ENCODE measurements at places on chromosomes 5 and 9. TPM values are rescaled to one million over a fixed set of nuclear protein-coding genes. Genes with fewer than 3 reads are reported as not detected.

DNA sequence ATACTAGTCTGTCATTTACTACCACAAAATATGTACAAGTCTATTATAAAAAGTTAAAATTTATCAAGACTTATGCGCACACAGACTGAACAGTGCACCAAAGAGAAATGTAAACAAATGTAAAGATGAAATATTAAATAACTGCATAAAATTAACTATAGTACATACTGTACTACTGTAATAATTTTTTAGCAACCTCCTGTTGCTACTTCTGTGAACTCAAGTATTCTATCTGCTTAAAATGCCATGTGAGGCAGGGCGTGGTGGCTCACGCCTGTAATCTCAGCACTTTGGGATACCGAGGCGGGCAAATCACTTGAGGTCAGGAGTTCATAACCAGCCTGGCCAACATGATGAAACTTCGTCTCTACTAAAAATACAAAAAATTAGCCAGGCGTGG, 13.8 kb upstream of the ISOC1 start:
- DNase-seq = no peak

The KCNIP1 gene
- total RNA-seq = 4.2 TPM

The TTC1 gene
- 42.2 TPM for total RNA-seq

- DNase-seq = no peak
These were observed 176.8 kb downstream of the ISOC1 start for GRCh38 chr5:129271308-129271707.

The EPB41L4B gene
- 5.8 TPM for total RNA-seq

The GPR150 gene
- total RNA-seq = not detected

The TENT4A gene
- 21.2 TPM for total RNA-seq

DNA sequence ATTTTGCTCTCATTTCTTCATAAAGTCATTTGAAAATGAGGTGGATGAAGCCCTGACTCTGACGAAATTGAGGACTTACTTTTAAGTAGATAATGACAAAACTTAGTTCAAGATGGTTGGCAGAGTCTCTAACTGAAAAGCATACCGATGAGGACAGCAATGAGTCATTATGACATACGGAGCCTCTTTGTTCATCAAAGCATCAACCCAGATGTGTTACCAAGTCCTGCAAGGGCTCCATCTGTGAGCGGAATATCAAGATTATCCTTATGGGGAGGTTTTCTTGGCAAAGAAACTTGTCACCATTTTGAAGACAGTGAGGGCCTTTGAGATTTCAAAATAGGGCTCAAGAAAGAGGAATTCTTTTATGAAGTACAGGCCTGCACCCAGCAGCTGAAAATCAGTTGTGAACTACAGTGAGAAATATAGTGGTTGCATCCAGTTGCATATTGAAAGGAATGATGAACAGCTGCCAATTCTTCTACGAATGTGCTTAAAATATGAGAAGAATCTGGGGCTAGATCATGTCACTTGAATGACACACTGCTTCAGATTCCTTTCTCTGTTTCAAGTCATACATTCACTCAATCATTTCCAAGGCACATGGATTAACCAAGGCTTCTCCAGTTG, 86.6 kb upstream of the SLC24A2 start:
- DNase-seq = peak; percentile 48

GRCh38 chr5:39948867-39949468, 524.2 kb upstream of the DAB2 start:
- DNase-seq = peak; percentile 85

DNA sequence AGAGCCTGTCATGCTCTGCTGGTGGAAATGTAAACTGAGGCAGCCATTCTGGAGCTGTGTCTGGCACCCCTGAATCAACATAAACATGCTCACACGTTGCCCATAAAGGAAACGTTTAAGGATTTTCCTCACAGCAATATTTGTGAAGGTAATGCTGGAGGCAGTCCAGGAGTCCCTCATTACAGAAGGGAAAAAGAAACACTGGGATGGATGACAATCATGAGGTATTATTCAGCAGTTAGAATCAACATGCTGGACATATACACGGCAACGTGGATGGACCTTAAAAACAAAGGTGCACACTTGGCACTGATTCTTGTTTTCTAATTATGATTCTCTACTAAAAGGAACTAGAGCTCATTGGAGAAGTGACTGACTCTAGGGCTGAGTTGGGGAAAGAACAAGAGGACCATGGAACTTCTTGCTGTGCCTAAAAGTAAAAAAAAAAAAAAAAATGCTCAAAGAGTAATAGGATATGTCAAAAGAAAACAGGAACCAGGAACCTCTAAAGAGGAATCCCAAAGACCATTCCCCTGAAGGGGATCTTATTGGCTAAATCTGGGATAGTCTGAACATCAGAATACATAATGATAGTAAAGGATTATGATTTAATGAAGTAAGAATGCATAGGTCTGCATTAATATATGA, 18.6 kb downstream of the B4GALT1 start:
- no peak for DNase-seq

- peak; percentile 53 for DNase-seq
These were observed 10.0 kb downstream of the CEMIP2 start for GRCh38 chr9:71758277-71758676.

GRCh38 chr9:82972446-82972845, 90.5 kb downstream of the RASEF start:
- DNase-seq = no peak

The TRAPPC13 gene
- 39.5 TPM for total RNA-seq

- no peak for DNase-seq
These were observed 193.4 kb upstream of the NR4A3 start for GRCh38 chr9:99628285-99628684.

DNA sequence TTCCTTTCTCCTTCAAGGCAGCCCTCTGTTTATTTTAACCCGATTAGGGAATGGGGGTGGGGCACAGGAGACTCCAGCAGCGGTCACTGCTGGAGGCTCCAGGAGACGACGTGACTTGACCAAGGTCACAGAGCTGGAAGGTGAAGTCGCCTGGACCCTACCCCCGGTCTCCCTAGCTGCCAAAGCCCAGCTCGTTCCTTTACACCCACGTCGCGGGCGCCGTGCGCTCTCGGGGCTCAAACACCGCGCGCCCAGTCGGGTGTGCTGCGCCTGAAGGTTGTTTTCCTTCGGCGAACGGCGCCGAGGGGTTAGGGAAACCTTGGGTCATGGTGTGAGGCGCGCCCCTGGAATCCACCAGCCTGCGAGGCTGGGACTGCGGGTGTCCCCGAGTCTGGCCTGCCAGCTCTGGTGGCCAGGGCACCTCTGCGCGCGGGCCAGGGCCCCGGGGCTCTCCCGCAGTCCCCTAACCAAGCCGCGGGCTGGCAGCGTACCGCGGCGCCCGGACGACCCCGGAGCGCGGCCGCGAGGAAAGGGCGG, 747 bp upstream of the UNC5A start:
- no peak for DNase-seq

GRCh38 chr9:134057751-134058701, 9.8 kb downstream of the BRD3 start:
- DNase-seq = no peak

DNA sequence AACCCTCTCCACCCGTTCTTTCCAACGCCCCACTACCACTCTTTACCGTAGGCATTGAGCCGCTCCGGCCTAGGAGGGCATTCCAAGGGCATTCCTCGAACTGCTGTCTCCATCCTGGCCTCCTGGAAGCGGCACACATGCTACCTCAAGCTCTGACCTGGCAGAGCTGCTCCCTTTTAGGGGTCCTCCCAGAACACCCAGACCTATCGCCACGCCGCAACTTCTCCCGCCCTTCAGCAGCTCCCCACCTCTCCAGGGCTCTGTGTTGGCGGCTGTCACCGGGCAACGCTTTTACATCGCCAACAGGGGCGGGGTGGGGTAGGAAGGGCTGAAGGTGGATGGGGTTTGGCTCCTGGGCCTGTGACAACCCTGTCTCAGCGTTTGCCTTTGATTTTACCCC, 4.6 kb upstream of the MYORG start:
- DNase-seq = peak; percentile 29

DNA sequence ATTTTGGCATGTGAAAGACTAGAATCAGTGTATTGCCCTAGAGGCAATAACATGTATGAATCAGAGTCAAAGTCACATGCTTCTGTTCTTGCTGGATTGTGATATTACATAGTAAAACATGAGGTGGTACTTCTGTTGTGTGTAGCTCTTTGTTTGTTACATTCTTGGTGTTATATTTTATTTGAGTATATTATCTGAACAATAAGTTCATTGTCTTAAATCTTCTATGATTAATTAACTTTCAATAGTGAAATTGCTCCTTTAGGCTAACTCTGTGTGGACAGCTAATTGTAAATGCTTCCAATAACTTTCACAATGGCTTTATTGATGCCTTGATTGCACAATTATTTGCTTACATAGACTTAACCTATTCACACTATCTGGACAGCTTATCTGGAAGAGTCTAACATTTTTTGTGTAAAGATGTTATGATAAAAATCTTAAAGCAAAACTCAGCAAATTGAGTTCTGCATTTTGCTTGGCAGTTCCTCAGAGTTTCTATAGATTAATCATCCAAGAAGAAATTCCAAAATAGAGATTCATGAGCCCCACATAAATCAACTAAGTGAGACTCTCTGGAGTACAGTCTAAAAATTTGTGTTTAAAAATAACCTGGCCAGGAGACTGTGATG, 239.6 kb upstream of the TUSC1 start:
- no peak for DNase-seq

DNA sequence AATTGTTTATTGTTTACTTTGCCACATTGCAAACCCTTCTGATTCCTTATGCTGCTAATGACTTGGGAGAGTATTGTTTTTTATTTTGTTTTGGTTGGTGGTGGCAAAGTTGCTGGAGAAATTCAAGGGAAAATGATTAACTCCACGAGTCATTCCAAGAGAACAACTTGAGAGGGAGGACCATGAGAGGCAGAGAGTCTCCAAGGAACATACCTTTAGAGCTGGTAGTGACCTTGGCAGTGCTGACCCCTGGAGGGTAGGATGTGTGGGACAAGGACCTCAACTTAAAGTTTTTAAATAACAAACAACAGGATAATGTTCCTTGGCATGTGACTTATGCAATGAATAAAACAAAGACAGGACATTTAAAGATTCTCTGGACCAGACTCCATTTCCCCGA, 139.7 kb downstream of the LRRC70 start:
- no peak for DNase-seq

The OTP gene
- total RNA-seq = not detected

DNA sequence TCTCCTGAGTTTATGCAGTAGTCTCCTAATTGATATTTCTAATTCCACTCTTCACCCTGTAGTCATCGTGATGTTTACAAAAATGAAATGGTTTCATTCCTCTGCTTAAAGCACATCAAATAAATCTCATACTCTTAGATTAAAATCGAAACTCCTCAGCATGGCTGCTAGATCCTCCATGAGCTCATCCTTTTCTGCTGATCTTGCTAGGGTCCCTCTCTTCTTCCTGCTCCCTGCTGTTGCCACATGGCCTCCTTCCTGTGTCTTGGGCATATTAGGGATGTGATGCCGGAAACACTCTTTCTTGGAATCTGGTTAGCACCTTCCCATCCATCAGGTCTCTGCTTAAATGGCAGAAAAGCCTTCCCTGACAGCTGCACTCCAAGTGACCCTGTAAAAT, 59.5 kb upstream of the MEGF10 start:
- no peak for DNase-seq

The ADAMTS2 gene
- 61.1 TPM for total RNA-seq

DNA sequence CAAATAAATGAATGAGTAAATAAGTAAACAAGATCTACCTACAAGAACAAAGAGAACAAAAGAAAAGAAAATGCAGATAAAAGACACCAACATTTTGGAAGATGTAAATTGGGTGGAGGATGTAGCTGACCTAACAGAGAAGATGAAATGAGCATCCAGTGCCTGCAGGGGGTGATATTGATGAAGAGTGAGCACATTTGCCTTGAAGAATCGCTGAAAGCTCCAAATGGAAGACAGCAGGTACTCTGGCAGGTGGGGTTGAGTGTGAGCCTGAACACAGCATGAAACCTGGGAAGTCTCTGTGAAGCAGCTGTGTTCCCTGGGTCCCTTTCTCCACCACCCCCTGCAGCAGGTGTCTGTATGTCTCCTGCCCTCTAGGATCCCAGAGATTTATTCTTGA, 125.6 kb downstream of the NXNL2 start:
- no peak for DNase-seq

GRCh38 chr9:16060436-16061129, 507.7 kb downstream of the CCDC171 start:
- no peak for DNase-seq

DNA sequence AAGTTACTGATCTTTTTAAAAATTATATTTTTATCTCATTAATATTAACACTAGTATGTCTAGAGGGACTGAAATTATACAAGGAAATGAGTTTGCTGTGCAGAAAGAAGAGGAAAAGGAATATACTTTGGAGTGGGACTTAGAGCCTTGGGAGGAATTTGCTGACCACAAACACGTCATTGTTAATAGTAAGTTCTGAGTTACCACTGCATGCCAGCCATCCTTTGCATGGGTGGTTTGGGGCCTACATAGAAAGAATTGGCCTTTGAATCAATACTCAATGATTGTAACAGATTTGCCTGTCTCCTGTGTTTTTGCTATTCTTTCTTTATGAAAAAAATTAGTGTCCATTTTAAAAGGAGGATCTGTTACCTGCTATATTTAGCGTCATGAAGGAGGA, 232.6 kb upstream of the TNC start:
- no peak for DNase-seq

DNA sequence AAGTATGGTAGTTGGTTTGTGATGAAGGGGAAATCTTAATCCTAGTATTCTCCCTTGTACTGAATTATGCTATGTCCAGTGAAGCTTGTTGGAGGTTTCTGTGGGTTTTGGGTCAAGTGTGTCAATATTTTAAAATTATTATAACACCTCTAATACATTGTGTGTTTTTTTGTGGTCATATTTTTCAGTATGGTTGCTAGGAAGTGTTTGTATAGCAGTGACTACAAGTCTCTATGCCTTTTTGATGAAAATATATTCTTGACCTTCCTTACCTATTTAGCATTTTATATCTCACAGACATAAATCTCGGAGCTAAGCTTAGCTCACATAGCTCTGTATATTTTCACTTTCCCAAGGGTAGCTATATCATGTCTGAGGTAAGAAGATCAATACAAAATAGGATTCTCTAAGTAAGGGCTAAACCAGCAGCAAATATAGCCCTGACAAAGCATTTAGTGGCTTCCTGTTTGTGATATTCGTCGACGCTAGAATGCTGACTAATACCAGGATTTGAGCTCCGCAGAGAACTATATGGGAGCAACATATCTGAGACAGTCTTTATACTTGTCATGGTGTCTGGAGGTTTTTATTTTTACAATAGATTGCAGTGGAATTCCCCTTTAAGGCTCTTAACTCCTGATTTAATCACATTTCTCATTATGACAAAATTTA, 82.3 kb downstream of the MACIR start:
- no peak for DNase-seq

The F2RL2 gene
- 9.8 TPM for total RNA-seq

The SLC6A7 gene
- total RNA-seq = not detected

The ANKRD31 gene
- 0.51 TPM for total RNA-seq

GRCh38 chr9:119902611-119903010, 533.4 kb upstream of the BRINP1 start:
- DNase-seq = no peak

GRCh38 chr5:84383296-84383815, 1.3 kb downstream of the EDIL3 start:
- no peak for DNase-seq

- no peak for DNase-seq
These were observed 6.0 kb upstream of the PRRT1B start for GRCh38 chr9:131539223-131539923.

GRCh38 chr5:117615226-117615625, 1040.6 kb upstream of the SEMA6A start:
- no peak for DNase-seq

The CD274 gene
- total RNA-seq = 4.1 TPM
